ENCODE measurements at places on chromosomes 3 and 15. TPM values are rescaled to one million over a fixed set of nuclear protein-coding genes. Genes with fewer than 3 reads are reported as not detected.

DNA sequence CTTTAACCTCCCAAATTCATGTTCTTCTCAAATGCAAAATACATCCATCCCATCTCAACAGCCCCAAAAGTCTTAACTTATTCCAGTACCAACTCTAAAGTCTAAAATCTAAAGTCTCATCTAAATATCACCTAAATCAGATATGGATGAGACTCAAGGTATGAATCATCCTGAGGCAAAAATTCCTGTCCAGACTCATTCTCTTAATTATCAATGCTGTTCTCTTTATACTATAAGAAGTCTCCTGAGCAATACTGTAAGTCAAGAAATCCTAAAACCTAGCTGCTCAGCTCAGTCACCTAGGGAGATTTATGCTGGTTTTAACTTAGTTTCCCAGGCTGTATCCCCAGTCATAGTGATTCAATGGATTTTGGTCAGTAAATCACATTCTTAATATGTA lies 11.1 kb downstream of the RAD18 start:
- DNase-seq, result no peak

DNA sequence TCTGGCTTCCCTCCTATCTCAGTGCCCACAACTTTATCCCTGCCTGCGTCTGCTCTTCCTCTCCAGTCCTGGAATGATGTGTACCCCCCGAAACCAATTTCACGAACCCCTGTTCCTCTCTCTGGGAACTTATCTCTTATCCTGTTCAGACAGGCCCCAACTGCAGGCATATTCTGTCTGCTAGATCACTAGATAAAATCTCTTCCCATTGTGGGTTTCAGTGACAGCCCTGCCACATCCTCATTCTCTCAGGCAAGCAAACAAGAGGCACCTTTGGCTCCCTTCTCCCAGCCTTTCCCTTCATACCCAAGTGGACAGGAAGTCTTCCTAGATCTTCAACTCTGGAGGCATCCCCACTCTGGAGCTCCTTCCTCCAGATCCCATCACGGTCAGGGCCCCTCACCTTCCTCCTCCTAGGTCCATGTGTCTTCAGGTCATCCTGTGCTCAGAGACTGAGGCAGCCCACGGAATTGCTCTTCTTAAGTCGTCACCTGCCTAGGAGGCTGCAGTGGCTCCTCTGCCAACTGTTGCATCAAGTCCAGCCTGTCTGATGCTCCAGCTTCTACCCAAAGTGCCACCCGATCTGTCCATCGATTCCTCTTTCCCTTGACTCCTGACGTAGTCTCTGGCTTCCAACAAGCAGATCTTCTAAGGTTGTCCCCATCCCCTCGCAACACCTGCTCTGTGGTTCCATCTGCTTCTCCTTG lies 190.8 kb downstream of the SLCO3A1 start:
- DNase-seq, result no peak

DNA sequence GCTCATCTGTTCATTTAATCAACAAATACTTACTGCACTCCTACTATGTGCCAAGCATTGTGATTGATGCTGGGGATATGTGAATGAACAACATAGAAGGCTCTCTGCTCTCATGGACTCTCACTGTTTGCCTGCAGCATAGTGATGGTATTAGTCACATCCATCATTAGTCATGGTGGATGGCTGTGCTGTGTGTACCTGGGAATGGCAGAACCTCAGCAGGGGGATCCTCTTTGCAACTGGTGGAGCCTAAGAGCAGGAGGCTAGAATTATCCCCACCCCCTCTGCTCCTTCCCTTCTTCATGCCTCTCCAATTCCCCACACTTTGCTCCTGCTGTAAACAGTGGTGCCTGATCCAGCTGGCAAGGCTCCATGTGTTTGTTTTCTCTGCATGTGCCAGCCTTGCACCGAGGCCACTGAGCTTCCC lies 20.5 kb downstream of the BOC start:
- no peak for DNase-seq

DNA sequence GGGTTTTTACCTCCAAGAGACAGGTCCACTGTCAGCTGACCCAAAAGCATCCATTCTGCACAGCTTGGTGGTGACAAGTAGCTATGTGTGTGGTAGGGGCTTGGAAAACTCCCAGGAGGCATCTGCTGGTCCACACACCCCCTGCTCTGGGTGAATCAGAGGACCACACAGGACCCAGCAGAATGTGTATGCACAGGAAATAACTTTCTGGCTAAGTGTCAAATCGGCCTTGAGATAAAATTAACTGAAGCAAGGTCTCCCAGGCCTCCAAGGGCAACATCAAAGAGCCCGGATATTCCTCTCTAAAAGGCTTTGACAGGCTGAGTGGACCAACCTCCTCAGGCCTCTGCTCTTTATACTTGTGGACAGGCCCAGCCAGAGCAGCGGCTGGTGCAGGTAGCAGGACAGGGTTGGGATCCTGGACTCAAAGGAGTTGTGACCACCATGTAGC lies 66.5 kb downstream of the CTNNB1 start:
- no peak for DNase-seq

DNA sequence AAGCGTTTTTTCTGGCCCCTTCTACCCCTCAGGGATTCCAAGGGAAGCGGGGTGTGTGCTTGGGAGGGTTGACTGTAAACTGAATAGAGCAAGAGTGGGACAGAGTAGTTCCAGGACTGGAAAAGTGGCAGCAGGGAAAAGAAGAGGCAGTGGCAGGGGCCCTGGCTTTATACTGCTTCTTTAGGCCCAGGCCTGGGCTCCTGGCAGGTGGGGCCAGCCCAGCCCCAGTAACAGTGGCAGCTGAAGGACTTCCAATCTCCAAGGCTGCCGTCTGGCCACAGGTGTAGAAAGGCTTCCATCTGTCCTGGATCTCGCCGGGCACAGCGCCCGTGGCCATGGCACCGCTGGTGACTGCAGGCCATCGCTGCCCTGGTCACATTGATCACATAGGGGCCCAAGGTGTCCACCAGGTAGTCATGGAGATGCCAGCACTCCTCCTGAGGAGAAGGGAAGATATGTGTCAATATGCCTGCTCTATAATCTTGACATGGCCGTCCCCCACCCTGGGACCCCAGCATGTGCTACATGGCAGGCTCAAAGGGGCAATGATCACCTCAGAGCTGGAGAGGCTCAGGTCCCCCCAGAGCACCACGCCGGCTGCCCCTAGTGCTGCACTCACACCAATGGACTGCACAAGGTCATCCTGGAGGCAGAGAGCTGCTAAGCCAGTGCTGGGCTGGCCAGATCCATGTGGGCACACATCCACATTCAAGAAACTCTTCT lies 1.0 kb upstream of the IFRD2 start:
- DNase-seq, result no peak

Gene MOBP
- not detected for polyA plus RNA-seq

Gene NOX5
- polyA plus RNA-seq, result 0.24 TPM

Gene AADACL2
- polyA plus RNA-seq, result not detected
